Stimulated activated CD8-positive, alpha-beta memory T cell treated with anti-CD3 and anti-CD28 coated beads, Interleukin-7, amount 100 ng/mL, for 1 hour (primary cell): ENCODE measurements at places on chromosomes 12 and 14.

DNA sequence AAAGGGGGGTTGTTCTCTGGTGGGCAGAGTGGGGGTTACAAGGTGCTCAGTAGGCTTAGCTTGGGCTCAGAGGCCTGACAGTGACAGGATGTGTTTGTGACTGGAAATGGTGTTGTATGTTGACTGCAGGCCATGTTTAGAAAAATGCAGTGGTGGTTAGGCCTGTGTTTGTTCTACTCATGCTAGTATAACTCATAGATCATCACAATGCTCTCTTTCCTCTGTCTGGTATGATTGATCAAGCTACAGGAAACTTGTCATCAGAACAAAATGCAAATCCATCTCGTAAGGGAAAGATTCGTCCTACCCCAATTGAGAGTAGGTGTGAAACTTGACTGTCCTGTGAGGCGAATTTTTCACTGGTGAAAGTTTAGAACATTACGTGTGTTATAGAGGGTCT lies 11.8 kb downstream of the TPH2 start:
- no peak for DNase-seq

DNA sequence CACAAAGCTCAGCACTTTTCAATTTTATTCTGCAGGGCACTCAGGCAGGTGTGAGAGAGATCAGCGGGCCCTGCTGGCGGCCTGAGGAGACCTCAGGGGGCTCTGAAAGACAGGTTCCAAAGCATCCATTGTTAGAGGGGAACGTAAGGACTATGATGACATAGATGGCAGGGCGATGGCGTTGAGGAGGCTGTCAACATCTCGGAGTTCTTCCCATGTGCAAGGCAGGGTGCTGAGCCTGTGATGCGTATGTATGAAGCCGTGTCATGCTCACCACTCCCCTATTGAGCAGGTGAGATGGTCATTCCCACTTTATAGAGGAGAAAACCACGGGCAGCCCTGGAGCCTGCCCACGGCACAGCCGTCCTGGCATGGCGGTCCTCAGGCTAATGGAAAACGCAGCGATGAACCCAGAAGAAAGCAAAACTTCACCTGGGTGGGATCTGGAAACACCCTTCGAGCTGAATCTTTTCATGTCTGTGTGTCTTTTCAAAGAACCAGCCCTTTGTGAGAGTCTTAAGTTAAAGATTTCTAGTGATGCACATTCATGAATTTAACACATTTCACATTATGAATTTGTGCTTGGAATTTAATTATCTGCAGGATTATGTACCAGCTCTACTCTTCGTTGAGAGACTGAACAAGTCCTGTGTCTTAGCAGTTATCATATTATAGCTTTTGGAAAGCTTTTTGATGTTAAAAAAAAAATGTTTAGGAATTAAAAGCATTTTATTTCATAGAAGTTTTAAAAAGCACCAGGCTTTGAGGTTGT lies 64.7 kb downstream of the RIMBP2 start:
- DNase-seq = no peak

DNA sequence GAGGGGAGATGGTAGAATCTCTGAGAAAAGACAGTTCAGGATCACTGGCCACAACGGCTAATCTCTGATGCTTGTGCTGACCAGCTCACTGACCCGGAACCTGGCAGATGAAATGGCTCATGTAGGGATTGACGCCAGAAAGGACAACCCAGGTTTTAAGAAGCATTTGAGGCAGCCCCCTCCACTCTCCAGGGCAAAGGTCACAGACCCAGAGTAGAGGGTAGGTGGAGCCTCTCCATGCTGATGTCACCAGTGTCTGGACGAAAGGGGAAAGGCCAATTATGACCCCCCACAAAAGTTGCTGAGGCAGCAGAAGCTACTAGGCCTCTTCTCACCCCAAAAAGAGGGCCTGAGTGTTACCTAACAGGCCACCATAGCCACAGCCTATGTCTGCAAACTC lies 1.2 kb downstream of the METTL1 start:
- DNase-seq = no peak

DNA sequence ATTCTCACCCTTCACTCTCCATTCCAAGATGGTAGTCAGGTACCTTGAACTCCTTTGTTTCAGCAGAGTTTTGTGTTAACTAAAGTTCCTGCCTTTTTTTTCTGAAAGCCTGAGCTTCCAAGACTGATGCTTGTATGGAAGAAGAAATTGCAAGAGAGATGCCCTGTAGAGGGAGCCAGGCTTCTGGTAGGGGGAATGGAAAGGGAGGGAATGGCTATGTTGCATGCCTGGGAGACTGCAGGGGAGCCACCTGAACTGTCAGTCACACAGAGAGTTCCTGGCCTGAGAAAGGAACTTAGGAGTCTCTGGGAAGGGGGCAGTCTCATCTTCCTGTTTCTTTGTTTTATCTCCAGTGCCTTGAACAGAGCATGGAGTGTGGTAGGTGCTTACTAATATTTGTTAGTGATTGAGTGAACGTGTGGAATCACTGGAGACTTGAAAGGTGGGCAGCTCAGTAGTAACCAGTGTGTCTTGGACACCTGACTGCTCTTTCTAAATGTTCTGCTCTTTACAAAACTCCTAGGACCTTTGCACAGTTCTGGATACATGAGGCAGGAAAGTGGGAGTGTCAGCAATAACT lies 132.2 kb downstream of the ANO4 start:
- no peak for DNase-seq

- no peak for DNase-seq
Observed at GRCh38 chr12:124648710-124649384, 81.4 kb upstream of the NCOR2 start.

GRCh38 chr12:10304161-10304574 lies 3.5 kb upstream of the KLRD1 start:
- DNase-seq = no peak

GRCh38 chr12:52539821-52540173 lies 13.1 kb downstream of the KRT71 start:
- no peak for DNase-seq

GRCh38 chr14:59664741-59665140 lies 88.1 kb upstream of the CCDC175 start:
- DNase-seq = no peak

DNA sequence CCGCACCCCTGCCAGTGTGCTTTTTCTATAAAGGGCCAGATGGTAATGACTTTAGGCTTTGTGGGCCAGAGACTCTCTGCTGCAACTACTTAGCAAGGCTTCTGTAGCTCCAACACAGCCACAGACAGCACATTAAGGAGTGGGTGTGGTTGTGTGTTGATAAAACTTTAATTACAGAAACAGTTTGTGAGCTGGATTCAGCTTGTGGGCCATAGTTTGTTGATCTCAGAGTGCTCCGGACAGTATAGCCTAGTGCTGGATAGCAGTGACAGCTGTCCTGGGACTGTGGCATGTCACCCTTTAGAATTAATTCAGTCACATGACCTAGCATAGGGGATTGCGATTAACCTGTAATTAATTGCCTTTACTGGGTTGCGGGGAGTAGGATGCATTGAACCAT lies 109.7 kb downstream of the ZNF664 start:
- no peak for DNase-seq

- DNase-seq = no peak
Observed at GRCh38 chr12:55983232-55983842, 9.5 kb downstream of the RAB5B start.

- DNase-seq = no peak
Observed at GRCh38 chr14:55518391-55518790, 61.6 kb upstream of the KTN1 start.

GRCh38 chr14:89041257-89041582 lies 216.8 kb downstream of the TTC8 start:
- no peak for DNase-seq

GRCh38 chr12:108622421-108622820 lies 11.3 kb downstream of the SELPLG start:
- DNase-seq = no peak

GRCh38 chr12:7959701-7960121 lies 23.7 kb upstream of the SLC2A3 start:
- DNase-seq = no peak

- DNase-seq = no peak
Observed at GRCh38 chr12:104627990-104628830, 171.5 kb downstream of the CHST11 start.

DNA sequence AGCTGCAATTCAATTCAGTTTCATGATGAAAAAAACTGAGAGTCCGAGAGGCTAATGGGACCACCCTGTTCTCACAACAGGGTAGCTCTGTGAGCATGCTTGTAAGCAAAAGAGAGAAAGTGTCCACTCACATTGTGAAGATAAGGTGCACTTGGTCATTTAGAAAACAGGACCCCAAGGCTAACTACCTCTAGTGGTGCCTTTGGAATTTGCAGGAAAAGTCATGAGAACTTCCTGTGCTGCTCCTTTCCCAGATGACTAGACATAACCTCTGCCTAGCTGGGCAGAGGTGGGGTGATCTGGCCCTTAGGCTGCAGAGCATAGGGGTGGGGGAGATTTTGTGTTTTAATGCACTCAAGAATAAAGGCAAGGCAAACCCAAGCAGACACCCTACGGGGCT lies 118.9 kb downstream of the STAB2 start:
- DNase-seq = no peak

GRCh38 chr12:65415826-65416225 lies 137.3 kb downstream of the MSRB3 start:
- DNase-seq = no peak

DNA sequence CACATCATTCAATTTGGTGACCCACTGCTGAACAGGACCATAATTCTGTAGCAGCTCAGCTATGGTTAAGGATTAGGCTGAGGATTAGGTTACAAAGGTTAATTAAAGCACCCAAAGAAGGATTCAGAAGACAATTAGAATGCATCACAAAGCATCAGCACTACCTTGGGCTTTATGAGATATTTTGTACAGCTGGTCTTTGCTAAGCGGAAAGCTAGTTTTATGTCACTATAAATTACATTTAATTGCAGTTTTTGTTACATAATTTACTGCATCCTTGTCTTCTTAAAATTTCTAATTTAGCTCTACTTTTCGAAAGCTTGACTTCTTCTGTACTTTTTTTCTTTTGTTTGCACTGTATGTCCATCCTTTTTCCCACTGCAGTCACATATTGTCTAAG lies 711.5 kb downstream of the RPS29 start:
- DNase-seq = no peak

- DNase-seq = no peak
Observed at GRCh38 chr12:108399514-108399913, 60.4 kb upstream of the CMKLR1 start.

GRCh38 chr12:31970199-31970598 lies 11.0 kb downstream of the RESF1 start:
- no peak for DNase-seq

DNA sequence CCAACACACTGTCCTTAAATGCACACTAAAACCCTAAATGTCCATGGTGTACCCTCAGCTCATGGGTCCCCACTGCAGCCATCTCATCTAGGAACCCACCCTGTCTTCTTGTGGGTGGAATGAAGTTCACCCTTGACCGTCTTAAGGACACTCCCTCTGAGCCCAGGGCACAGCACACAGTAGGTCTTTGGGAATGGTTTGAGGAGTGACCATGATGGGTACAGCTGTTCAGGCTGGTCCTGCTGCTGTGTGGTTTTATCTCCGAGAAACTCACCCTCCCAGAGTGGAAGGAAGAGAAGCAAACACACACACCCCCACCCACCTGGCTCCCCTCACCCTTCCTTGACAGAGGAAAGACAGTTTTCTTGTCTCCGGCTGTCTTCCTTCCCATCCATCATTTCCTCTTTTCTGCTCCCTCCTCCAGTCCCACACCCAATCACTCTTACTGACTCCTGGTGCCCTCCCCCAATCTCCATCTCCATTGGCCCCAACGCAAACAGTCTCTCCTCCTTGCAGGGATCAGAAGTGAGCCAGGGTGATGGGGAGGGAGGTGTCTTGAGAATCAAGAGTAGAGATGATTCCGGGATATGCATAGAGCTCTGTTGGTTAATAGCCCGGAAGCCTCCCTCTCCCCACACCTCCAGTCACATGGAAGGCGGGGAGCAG lies 105.9 kb upstream of the LHX5 start:
- no peak for DNase-seq

DNA sequence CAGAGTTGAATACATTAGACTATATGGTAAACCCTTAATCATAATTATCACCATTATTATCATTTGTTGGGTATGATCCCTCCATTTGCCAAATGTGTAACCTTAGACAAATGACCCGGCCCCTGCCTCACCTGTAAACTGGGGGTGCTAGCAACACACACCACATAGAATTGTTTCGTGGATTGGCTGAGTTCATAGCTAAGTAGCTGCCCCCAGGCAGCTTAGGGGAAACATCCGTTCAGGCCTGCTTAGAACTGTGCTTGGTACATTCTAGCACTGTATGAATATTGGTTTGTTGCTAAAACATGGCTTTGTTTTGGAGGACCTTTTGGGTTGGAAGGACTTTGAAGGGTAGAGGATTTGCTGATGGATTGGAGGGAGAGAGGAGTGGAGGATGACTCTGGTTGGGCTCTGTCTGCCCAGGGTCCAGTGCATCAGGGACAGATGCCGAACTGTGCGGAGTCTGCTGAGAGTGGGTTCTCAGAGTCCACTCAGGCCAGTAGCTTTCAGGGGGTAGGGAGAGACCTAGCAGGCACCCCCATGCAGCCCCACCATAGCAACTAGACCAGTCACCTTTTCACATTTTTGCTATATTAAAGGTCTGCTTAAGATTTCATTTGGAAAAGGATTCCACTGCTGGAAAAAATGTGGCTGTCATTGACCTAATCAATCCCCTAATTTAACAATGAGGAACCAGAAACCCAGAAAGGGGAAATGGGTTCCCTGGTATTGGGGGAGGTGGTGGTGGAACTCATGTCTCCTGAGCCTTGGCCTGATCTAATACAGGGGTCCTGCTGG lies 2.2 kb downstream of the RIN3 start:
- no peak for DNase-seq

- no peak for DNase-seq
Observed at GRCh38 chr12:94099632-94100031, 48.7 kb upstream of the PLXNC1 start.

DNA sequence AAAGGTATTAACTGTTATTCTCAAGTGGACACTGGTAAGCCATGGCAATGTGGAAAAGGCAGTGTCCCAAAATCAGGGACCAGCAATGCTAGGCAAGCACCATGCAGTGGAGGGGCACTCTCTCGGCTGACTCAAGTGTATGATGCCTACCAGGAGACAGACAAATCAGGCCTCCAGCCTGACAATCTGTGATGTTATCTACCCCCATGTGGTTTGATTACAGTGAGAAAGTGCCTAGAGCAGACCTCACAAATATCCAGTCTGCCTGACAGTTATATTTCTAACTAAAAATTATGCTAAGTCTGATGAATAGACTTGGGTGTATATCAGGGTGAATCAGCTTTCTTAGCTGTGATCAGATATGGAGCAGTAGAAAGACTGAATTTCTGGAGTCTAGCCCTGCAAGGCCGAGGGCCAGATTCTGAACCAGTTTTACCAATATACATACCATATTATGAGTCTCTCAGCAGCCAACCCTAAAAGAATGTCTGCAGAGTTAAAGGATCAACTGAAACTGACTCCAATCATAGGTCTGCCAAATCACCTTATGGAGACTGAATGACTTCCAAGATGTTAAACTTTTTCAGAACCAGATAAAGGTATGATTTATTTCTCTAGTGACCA lies 3.2 kb downstream of the PLBD1 start:
- no peak for DNase-seq

- no peak for DNase-seq
Observed at GRCh38 chr12:13175499-13175898, 21.0 kb upstream of the EMP1 start.
